ENCODE measurements at places on chromosomes 6 and 20.

- DNase-seq = no peak
These were observed 124.4 kb downstream of the PTPRT start for GRCh38 chr20:43065299-43065698.

GRCh38 chr6:1774226-1774915 lies 164.7 kb downstream of the FOXC1 start:
- DNase-seq = no peak

- DNase-seq = no peak
These were observed 185.4 kb upstream of the VGLL2 start for GRCh38 chr6:117079951-117080350.

- DNase-seq = no peak
These were observed 42.4 kb downstream of the SLC2A10 start for GRCh38 chr20:46751856-46752255.

DNA sequence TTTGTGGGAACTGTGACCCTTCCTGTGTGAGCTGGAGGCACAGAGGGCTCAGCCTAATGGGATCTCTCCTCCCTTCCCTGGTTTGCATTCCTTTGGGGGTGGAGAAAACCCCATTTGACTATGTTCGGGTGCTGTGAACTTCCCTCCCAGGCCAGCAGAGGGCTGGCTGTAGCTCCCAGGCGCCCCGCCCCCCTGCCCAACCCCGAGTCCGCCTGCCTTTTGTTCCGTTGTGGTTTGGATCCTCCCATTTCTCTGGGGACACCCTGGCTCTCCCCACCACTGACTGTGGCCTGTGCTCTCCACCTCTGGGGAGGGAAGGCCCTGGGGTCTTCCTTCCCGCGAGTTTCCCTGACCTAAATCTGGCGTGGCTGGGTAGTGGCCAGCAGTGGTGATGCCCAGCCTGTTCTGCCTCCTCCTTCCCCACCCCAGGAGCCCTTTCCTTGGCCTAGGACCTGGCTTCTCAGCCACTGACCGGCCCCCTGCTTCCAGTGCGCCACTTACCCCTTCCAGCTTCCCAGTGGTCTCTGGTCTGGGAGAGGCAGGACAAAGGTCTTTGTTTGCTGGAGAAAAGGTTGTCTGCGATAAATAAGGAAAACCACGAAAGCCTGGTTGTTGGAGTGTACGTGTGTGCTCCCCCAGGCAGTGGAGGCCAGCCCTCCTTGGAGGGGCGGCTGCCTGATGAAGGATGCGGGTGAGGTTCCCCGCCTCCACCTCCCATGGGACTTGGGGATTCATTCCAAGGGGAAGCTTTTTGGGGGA lies 4.9 kb downstream of the VEGFA start:
- DNase-seq = peak; percentile 41

- no peak for DNase-seq
These were observed 158.5 kb upstream of the AFDN start for GRCh38 chr6:167668019-167668753.

- no peak for DNase-seq
These were observed 106.2 kb upstream of the ARMC2 start for GRCh38 chr6:108742041-108742440.

DNA sequence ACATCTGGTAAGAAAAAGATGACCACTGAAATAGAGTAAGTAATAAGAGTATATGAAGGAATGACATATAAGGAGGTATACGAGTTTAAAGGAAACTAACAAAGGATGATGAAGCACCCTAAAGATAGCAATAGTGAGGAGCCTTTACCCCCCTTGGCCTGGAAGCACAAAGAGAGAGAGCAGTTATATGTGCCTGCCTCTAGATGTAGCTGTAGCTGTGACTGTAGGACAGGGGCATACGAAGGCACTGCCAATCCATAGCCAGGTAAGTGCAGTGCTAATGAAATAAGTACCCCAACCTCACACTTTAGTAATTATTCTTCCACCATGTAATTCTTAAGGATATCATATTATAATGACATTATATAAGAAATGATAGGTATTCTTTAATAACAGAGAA lies 90.1 kb upstream of the FKBP1C start:
- DNase-seq = no peak

DNA sequence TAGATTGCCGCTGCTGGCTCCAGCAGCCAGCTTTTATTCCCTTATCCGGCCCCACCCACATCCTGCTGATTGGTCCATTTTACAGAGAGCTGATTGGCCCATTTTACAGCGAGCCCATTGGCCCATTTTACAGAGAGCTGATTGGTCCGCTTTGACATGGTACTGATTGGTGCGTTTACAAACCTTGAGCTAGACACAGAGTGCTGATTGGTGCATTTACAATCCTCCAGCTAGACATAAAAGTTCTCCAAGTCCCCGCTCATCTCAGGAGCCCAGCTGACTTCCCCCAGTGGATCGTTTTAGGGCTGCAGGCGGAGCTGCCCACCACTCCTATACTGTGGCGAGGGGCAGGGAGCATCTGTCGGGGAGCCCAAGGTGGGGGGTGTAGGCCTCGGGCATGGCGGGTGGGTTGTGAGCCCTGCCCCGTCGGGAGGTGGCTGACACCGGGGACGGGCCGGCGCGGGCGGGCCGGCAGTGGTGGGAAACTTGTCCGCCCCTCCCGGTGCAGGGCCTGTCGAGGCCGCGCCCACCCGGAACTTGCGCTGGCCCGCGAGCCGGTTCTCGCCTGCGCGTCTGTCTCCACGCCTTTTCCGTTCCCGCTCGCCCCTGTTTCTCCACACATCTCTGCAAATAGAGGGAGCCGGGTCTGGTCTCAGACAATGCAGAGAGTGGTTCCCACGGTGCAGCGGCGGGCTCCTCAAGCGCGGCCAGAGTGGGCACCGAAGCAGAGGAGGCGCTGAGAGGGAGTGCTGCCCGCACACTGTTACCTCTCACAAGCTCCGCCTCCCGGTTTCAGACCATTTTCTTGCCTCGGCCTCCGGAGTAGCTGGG lies 86.1 kb upstream of the STMND1 start:
- no peak for DNase-seq

DNA sequence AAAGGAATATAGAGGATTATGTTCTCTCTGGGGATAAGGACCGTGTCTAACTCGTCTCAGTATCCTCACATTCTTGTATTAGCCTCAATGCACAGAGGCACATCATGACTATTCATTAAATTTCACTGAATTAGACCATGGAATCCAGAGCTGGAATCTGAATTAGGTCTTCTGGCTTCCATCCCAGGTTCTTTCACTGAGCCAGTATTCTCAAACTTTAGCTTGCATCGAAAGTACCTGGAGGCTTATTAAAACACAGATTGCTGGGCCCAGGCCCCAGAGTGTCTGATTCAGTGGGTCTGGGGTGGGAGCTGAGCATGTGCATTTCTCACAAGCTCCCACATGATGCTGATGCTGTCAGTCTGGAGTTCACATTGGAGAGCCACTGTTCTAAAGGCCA lies 142.0 kb downstream of the UST start:
- DNase-seq = no peak

GRCh38 chr6:84547341-84547801 lies 217.0 kb downstream of the TBX18 start:
- DNase-seq = peak; percentile 22

DNA sequence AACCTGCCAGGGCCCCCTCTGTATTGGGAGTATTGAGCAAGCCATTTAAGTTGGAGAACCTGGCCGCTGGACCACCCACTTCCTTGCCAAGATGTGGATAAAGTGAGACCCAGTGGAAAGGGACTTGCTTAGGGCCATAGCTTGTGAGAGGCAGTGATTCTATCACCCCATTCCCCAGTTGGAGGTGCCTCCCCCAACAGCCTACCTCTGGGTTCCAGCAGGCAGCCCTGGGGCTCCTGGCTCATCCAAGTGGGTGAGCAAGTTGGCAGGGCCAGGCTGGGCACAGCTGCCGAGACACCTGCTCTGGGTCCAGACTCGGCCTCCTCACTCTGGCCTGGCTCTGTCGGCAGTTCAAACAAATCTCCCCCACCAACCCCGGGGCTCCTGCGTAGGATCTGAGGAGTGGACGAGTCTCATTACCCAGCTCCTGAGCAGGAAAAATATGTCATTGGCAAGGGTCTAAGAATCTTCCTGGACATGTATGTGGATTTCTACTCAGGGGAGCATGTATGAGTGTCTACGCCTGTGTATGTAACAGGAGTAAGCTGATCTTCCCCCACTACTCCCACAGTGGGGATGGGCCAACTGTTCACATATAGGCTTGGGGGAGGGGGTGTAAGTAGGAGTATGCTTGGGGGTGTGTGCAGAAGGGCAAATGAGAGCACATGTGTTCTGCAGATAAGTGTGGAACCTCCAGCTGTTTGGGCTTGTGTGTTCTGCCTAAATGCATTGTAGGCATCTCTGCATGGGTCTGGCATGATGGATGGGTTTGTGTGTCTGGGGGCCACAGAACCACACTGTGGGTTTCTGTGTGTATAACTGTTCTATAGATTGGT lies 1.9 kb downstream of the ID1 start:
- no peak for DNase-seq

GRCh38 chr20:50464026-50464724 lies 46.0 kb upstream of the PTPN1 start:
- DNase-seq = no peak

DNA sequence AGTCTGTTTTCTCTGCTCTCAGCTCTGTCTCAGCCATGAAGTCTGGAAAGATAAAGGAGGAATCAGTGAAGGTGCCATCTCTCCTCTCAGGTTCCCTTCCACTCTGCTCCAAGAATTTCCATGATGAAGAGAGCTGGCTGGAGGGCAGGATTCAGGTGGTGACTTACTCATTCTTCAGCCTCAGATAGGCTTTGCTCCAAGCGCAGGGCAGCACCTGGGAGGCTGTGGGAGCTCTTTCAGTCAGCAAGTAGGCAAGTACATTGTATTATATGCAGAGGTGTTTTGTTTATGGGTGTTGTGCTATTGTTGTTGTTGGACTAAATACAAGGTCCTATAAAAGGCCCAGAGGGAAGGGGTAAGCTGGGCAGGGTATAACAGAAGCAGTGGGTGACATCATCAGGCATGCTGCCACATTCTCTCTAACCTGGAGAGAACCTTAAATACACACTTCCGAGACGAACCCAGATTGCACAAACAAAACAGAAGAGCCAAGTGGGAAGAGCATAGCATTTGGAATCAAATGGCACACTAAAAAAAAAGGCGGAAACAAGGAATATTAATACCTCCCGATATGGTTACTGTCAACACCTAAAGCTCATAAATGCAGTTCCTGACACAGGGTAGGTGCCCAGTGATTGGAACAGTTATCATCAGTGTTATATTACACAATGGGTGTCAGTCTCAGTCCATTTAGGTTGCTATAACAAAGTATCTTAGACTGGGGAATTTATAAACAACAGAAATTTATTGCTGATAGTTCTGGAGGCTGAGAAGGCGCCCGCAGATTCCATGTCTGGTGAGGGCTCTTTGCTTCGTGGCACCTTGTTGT lies 14.5 kb upstream of the PSMG4 start:
- DNase-seq = no peak

DNA sequence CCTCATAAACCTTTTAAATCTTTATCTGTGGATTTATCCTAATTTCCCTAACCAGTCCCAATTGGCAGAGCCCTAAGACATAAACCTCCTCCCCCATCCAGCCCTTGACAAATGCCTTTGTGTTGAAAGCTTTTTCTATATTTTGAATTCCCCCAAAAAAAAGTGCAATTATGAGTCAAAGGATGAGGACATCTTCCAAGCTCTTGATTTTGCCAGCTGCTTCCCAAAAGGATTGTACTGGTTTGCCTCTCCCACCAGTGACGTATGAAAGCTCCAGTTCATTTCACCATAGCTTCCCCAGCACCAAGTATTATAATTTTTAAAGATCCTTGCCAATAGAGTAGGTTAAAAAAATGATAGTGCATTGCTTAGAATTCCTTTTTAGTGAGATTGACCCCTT lies 38.9 kb downstream of the SIRPA start:
- no peak for DNase-seq

DNA sequence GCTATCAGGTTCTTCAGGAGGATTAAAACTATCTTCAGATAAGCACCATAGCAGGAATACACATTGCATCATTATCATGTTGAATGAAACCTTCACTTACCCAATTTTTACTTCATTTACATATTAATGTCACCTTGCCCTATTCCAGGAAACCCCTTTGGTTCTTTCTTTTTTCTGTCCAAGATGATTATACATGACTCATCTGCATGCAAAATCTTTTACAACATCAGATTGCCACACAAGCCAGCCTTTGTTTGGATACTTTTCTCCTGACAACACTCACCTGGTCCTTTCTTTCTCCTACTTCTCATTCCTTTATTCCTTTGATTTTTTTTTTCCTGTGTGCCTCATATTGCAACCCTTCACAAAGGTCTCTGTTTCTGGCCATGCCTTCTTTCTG lies 200.5 kb upstream of the POU3F2 start:
- DNase-seq = no peak

DNA sequence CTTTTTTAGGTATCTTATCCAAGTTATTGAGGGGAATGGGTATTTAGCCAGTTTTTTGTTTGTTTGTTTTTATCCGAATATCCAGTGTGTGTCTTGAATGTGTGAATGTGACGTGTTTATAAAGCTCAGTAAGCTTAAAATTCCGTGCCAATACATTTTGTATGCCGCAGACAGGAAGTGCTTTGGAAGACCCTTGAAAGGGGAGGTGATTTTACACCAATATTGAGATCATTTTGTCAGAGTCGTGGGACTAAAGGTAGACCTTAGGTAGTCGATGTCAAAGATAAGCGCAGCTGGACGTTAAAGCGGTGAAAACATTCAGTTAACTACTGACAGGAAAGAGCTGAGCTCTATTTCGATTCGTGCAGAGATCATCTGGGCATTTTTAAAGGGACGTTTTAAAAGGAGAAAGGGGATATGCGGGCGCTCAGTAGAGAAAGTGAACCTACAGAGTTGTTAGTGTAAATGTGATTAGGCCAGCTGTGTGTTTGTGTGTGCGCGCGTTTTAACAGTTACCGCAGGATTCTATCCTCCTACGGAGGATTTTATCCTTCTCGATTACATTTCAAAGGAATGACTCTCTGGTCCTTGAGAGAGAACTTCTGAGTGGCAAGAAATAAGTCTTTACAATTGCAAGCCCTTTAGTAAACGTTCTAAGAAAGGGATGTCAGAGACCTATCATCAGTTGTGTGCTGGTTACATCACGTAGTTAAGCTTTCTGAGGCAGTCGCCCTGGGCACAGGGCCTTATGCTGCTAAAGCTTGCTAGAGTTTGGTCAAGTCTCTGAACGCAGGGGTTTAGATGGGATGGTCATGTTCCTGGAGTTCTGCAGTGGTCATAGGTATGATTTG lies 625 bp upstream of the ECHDC1 start:
- no peak for DNase-seq

DNA sequence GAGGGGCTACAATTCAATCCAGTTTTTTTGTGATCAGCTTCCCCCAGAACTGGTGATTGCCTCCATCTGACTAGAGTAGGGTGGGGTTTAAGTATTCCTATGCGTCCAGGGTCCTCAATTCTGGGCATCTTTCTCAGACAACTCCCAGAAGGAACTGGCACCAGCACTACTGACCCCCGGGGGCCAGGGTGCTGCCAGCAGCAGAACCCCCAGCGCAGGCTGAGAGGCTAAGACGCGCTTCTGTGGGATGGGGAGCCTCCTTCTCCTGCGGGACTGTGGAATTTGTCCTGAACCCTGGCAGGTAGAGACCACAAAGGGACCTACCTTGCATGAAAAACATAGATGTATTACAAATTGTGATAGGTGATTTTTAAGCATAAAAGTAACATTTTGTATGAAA lies 124.4 kb downstream of the PACRG start:
- no peak for DNase-seq

Data from HS-27A (cell line).